ENCODE measurements at places on chromosomes 16 and 17.
A peak's percentile ranks its signal among the peaks of the same experiment; 100 is the strongest.

GRCh38 chr16:89195521-89196171, 4.7 kb downstream of the SLC22A31 start:
- no peak for DNase-seq

GRCh38 chr16:55021595-55022475, 91.2 kb downstream of the IRX5 start:
- DNase-seq, result no peak

DNA sequence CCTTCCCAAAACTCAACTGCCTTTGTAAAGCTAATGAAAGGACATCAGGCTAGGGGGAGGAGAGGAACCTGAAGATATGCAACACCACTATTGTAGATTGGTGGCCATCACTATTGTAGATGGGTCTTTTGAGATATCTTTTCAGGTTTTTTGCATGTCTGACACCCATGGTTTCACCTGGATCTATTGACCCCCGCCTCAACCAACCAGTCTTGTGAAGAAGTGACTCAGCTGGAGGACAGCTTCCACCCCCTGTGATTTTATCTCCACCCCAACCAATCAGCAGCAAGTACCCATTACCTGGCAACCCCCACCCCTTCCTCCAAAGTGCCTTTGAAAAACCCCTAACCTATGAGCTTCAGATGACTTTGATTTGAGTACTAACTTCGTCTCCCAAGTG, 382.6 kb upstream of the GOT2 start:
- DNase-seq, result no peak

GRCh38 chr16:7025616-7026190, 306.9 kb upstream of the RBFOX1 start:
- peak; percentile 4 for DNase-seq

- DNase-seq, result no peak
Observed at GRCh38 chr17:38556239-38556638, 49.5 kb downstream of the SRCIN1 start.

DNA sequence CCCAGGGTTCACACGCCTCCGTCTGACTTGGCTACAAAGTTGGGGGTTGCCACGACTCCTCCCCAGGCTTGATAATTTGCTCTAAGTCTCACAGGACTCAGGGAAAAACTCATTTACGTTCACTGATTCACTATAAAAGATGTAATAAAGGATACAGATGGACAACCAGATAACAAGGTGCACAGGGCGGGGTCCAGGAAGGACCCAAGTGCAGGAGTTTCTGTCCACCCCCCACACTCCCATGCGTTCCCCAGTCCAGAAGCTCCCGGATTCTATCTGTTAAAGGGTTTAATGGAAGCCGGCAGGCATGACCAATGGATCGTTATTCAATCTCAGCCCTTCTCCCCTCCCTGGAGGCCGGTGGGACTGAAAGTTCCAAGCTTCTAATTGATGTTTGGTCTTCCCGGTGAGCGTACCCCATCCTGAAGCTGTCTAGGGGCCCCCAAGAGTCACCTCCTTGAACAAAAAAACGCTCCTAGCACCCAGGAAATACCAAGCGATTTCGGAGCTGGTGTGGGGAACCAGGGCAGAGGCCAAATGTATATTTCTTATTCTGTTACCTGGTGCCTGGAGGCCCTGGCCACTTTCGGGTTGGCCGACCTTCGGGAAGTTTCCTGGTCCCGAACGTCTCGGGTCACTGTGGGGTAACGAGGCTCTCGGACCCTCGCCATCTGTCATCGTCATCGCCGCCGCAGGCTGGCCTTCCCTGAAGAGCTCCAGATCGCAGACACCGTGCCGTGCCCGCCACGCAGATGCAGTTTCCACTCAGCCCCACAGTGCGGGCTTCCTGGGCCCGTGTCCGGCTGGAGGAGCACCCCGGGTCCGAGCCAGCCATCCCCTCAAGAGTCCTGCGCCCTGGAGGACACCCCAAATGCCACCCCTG, 13.5 kb upstream of the METRNL start:
- no peak for DNase-seq

GRCh38 chr17:17515934-17516930, 20.0 kb upstream of the RASD1 start:
- DNase-seq, result no peak

GRCh38 chr16:67397812-67398545, 4.7 kb upstream of the TPPP3 start:
- DNase-seq, result no peak

- DNase-seq, result no peak
Observed at GRCh38 chr17:68205808-68206720, 41.8 kb upstream of the AMZ2 start.

DNA sequence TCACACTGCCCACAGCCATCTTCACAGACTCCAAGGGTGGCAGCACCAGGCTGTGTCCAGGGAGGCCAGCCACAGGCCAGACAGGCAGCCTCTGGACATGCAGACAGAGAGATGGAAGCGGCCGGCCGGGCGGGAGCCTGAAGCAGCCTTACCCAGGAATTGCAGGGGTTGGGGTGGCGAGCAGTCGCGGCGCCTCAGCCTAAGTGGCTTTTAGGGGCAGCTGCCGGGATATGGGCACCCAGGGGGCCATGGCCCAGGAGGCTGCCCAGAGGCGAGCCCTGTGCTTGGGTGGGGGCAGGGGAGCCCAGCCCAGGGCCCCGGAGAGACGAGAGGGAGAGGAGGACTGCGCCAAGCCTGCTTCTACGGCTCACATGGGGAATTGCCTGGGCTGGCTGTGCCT, 1.5 kb upstream of the NHERF2 start:
- DNase-seq, result no peak

GRCh38 chr16:3945751-3946603, 65.5 kb upstream of the CREBBP start:
- peak; percentile 67 for DNase-seq

All from NCI-H2029 (cell line).